KBM-7 (cell line): ENCODE measurements at places on chromosomes 13 and 19.

DNA sequence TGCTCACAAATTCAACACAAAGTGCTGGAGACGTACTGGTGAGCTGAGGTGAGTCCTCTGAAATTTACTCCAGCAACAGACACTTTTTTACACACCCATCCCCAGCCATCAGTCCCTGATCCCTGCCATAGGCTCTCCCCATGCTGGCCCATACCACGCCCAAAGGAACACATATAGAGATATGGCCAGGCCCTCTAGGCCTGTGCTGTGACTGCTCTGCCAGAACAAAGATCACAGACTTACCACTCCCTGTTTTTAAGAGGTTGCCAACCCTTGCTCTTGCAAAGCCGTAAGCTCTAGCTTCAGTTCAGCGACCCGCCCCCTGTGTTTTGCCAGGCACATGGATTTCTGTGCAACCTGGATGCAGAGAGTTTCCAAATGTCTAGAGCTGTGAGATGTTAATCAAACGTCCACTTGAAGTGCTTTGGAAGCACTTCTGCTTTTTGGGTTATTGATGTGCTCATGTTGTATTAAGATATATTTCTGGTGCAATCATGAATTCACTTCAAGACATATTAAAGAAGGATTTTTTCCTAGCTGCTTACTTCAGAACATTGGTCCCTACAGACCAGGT lies 59.7 kb downstream of the DLEU7 start:
- peak; percentile 45 for DNase-seq

GRCh38 chr13:43365039-43365344 lies 341.6 kb downstream of the DNAJC15 start:
- DNase-seq, result no peak

DNA sequence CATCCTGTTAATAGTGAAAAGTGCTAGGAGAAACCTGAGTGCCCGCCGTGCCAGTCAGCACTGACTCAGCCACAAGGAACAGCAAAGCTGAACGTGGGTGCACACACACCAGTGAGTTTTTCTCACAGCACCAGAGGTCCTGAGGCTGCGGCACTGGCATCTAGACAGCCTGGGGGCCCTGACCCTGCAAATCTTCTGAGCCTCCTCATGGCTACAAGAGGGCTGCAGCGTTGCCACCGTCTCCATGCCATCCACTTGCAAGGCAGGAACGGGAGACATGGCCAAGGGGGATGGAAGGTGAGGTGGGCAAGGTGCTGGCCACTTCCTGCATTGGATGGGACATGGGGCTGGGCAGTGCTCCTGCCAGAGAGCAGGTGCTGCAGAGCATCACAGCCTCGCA lies 211.2 kb upstream of the SOX1 start:
- DNase-seq, result no peak

GRCh38 chr13:106490569-106491321 lies 44.7 kb downstream of the EFNB2 start:
- DNase-seq, result no peak
